ENCODE measurements at places on chromosomes 16 and 17.

DNA sequence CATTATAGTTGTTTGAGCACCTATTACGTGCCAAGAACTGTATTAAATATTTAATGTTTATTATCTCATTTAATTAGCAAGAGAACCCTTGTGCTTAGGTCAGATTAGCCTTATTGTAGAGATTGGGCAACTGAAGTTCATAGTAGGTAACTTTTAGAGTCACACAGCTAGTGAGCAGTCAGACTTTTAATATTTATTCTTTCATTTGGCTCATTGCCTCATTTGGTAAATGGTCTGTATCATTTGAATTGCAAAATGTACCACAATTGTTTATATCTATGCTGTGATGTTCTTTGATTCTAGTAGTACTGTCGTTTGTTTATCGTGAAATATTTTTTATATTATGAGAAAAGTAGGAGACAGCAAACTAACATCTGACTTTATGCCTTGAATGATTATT is 7.6 kb downstream of the CLTC start:
- peak; percentile 66 for DNase-seq

- DNase-seq: no peak
Measured at GRCh38 chr17:33990943-33991706, 264.0 kb upstream of the CCL2 start.

DNA sequence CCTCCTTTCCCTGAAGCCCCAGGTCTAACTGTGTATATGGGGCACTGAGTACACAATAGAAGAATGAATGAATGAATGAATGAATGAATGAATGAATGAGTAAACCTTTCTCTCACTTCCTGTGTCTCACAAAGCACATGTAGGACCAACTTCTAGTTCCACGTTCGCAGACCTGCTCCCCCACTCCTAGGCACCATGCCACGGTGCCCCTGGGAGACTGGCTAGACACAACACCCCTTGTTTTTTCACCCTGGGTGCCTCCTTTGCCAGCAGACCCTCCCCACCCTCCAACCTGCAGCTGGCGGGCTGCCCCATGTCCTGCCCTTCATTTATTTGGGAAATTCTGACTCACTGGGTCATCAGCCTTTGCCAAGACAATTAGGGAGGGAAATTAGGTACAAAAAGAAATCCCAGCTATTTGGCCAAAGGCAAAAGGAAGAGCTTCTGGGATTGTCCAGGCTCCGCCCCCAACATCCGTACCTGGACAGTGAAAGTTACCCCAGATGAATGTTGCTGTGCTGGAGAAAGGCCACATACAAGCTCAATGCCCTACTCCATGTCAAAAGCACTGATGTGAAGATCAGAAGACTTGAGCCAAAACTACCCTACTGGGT is 7.7 kb downstream of the CES1 start:
- no peak for DNase-seq

DNA sequence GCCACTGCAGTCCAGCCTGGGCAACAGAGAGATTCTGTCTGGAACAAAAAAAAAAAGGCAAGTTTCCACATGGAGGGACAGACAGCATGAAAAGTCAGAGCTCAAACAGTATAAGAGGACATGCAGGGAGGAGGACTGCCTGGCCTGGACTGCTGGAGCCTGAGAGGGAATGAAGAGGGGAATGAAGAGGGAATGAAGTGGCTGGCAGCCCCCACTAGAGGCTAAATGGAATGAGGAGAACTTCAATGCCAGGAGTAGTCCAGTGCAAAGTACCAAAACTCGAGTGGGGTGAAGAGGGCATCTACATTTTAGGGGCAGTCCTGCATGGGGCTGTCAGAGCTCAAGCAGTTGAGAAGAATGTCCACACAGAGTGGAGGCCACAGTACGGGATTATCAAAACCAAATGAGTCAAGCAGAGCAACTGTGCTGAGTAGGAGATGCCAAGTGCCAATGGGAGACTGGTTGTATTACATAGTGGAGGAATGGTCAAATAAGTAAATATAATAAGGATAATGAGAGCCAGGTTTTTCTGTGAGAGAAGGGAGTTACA is 22.9 kb downstream of the IKZF3 start:
- no peak for DNase-seq

DNA sequence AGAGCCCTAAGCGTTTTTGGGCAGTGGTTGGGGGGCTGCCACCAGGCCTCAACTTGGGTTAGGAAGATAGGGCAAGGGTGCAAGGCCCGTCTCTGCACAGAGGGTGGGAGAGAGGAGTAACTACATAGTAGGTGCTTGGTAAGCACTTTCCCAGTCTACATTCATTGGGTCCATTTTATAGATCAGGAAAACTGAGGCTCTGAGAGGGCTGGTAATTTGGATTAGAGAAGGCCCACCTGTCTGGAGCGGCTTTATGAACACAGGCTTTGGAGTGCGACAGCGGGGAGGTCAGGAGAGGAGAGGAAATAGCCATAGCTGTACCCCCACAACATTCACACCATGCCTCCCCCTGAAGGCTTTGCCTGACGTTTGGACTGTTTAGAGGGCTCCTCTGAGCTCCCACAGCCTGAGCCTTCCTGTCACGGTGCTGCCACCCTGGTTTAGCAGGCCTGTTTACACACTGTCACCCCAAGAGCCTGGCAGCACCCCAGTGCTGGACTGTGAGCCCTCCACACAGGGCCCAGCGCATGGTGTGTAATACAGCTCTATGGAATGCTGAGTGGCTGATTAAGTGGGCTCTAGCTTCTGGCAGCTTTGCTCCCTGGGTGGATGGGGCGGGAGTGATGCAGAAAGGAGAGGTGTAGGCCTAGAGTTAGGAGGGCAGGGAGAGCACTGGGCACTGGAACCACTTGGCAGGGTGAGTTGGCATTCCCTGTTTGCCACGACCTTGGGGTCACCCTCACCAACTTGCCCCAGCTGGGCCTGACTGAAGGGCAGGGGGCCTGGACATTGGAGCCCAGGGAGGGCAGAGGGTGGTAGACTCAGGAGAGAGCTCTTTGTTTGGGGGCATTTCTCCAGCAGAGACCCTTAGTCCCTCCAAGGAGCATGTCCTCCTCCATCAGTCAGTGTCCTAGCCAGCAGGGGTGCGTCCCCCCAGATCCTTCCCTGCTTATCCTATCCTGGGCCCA is 73.7 kb downstream of the RAI1 start:
- no peak for DNase-seq

- DNase-seq: no peak
Measured at GRCh38 chr17:79012563-79013134, 3.1 kb upstream of the CANT1 start.

DNA sequence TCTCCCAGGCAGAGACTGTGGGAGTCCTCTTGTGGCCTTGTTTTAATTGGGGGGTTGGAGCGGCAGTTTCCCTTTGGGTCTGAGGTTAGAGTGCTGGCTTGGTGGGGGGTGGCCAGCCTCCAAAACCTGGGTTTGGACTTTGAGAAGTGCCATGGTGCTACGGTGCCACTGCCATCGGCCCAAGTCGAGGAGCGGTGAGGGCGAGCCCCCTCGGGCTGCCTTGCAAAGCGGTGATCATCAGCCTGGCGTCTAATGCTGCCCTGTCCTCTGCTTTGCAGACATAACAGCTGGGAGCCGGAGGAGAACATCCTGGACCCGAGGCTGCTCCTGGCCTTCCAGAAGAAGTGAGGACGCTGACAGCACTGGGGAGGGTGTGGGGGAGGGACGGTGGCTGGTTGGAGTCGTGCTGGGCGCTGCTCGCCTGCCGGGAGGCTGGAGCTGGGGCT is 1.2 kb downstream of the CBX2 start:
- no peak for DNase-seq

- peak; percentile 68 for DNase-seq
Measured at GRCh38 chr16:12539185-12539929, 264.3 kb downstream of the CPPED1 start.

- DNase-seq: no peak
Measured at GRCh38 chr17:8315764-8316217, 5.8 kb downstream of the ARHGEF15 start.

DNA sequence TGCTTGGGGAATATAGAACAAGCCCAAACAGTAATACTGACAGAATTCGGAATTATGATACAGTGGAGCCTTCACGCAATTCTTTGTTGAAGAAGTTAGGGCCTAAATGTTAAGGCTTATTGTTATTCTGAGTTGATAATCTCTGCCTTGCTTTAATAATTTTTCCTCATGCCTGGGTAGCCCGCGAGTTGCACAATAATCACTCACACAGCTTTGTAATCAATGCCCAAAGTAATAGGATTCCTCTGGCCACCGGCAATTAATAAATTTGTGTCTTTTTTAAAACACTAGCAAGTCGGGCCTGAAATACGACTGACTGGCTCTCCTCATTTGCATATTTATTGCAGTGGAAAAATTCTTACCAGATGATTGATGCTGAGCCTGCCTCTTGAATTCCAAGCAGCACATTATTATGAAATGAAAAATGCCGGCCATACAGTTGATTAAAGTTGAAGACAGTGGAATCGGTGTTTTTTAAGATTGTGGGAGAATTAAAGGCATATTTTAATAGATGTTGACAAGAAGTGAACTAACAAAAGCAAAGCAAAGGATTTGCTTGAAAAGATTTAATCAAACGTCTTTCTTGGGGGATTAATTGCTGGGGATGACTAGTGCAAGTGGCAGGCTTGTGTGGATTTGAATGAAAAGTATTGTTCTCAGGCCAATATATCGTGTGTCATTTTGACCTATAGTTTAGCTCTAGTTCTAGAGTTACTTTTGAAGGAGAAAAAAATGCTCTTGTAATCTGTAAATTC is 30.2 kb downstream of the AATF start:
- DNase-seq: peak; percentile 44

- DNase-seq: peak; percentile 65
Measured at GRCh38 chr16:51888534-51888933, 658.4 kb downstream of the TOX3 start.

- DNase-seq: peak; percentile 75
Measured at GRCh38 chr16:85187002-85187401, 74.7 kb upstream of the CIBAR2 start.

DNA sequence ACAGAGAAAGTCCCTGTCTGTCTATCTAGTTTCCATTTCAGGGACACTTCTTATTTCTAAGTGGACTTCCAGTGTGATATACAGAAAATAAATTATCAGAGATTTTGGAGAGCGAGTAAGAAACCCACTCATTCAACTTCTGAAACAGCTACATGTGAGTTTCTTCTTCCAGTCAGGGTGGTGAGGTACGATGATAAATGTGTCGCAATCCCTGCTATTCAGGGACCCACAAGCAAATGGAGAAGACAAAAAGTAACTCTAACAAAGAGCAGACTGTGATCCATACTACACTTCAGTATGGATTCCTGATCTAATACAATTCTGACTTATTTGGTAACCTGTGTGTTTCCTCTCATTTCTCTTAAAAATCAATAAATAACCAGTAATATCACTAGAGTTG is 16.8 kb downstream of the CNTNAP4 start:
- peak; percentile 13 for DNase-seq

GRCh38 chr17:48544349-48545021 is 424 bp downstream of the HOXB2 start:
- peak; percentile 81 for DNase-seq

DNA sequence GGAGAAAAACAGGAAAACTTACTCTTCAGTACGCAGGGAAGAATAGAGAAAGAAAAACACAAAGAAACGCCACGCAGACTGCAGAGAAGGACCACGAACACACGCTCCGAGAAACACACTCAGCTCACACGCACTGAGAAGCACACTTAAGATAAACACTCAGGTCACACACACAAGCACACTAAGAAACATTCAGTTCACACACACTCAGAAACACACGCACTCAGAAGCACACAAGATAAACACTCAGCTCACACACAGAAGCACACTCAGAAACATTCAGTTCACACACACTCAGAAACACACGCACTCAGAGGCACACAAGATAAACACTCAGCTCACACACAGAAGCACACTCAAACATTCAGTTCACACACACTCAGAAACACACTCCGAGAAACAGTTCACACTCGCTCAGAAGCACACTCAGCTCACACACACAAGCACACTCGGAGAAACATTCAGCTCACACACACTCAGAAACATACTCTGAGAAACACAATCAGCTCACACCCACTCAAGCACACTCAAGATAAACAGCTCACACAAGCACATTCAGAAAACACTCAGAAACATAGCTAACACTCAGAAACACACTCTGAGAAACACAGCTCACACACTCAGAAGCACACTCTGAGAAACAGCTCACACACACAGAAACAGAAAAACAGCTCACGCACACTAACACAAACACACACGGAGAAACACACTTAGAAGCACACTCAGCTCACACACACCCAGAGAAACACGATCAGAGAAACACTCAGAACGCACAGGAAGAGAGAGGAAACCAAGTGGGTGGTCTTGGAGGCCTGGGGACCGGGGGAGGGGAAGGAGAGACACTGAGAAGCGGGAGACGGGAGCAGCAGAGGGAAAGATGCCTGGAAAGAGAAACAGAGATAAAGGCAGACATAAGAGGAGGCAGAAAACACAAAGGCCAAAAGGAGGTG is 908 bp downstream of the TMEM98 start:
- peak; percentile 33 for DNase-seq

DNA sequence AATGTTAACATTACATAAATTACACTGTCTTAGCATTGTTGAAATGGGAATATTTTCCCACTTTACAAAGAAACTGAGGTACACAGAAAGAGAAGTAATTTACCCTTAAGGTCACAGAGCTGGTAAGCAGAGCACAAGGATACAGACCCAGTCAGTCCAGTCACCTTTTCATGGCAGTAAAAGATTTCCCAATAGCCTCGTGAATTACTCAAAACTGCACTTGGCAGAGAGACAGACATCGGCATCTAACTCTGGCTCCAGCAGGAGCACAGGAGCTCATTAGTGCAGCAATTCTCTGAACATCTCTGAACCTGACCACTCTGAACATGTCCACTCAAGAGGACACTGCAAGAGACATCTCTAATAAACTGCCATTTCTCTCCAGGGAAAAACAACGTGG is 3.1 kb downstream of the TEX2 start:
- DNase-seq: peak; percentile 79

- peak; percentile 87 for DNase-seq
Measured at GRCh38 chr17:51032850-51033249, 87.8 kb downstream of the SPAG9 start.

DNA sequence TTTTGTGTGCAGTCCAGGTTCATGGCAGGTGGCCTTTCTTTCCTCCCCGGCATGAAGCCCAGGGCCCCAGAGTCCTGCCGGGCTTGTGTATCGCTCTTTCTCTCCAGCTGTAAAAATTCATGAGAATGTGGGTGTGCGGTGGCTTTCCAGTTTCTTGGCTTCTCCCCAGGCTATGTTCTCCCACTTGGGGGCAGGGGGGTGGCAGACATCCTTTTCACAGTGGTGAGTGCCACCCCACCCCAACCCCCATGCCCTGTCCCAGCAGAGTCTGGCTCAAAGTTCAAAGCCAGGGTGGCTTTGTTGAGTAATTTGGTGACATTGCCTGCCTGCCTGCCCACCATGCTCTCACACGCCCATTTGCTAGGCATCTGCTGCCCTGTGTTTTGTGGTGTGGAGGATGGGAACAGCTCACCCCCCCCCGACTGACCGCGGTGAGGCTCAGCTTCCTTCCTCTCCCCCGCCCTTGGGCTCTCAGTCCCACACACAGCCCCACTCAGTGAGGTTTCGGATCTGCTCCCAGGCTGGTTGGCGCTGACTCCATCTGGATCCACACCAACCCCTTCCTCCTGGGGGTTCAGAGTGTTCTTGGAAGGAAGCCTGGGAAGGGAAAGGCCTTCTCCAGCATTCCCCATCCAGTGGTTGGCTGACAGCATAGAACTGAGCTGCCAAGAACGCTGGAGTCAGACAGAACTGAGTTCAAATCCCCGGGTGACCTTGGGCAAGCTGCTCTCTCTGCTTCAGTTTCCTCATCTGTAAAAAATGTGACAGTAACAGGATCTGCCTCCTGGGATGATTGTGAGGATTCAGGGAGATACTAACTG is 36.0 kb downstream of the CHD9 start:
- DNase-seq: peak; percentile 93
